HL-60 (cell line): ENCODE measurements at places on chromosomes 5 and 9.

DNA sequence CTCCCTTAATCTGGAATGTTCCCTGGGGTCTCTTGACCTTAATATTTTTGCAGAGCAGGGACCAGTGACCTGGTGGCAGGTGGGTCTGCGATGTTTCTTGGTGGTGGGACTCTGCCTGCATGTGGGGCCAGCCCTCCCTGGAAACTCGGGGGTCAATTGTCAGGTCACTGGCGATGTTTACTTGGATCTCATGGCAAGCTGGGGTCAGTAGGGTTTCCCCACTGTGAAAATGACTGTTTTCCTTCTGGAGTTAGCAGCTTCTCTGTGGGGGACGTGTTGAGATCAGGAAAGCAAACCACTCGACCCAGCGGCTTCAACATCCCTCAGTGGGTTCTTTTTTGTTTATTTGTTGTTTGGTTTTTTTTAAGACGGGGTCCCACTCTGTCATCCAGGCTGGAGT is 73.9 kb downstream of the KCNT1 start:
- no peak for DNase-seq

GRCh38 chr9:121781701-121782464 is 130.4 kb downstream of the DAB2IP start:
- no peak for DNase-seq

DNA sequence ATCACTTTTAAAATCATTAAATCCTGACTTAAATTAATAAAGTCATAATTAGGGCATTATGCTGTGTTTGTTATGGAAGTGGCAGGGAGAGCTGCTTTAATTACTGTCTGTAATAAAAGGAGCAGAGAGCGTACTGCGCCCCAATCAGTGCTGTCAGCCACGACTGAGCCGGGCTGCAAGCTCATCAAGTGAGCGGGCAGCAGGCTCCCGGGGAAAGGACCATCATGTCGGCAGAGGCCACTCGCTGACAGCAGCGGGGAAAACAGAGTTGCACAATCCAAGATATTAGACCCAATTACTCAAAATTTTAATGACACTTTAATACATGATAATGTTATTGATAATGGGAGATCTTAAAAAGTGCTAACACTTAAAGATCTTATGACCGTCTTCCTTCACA is 181.6 kb downstream of the AP3B1 start:
- DNase-seq, result no peak

DNA sequence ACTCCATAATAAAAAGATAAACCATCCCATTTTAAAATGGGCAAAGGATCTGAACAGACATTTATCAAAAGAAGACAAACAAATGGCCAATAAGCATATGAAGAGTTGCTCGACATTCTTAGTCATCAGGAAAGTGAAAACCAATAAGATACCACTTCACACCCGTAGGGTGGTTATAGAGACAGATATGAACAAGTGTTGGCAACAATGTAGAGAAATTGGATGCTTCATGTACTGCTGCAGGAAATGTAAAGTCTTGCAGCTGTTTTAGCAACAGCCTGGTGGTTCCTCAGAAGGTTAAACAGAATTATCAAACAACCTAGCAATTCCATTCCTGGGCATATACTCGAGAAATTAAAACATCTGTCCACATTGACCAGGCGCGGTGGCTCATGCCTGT is 42.5 kb downstream of the GTF3C4 start:
- DNase-seq, result no peak

- no peak for DNase-seq
Observed at GRCh38 chr5:180471866-180472265, 22.3 kb upstream of the CNOT6 start.

DNA sequence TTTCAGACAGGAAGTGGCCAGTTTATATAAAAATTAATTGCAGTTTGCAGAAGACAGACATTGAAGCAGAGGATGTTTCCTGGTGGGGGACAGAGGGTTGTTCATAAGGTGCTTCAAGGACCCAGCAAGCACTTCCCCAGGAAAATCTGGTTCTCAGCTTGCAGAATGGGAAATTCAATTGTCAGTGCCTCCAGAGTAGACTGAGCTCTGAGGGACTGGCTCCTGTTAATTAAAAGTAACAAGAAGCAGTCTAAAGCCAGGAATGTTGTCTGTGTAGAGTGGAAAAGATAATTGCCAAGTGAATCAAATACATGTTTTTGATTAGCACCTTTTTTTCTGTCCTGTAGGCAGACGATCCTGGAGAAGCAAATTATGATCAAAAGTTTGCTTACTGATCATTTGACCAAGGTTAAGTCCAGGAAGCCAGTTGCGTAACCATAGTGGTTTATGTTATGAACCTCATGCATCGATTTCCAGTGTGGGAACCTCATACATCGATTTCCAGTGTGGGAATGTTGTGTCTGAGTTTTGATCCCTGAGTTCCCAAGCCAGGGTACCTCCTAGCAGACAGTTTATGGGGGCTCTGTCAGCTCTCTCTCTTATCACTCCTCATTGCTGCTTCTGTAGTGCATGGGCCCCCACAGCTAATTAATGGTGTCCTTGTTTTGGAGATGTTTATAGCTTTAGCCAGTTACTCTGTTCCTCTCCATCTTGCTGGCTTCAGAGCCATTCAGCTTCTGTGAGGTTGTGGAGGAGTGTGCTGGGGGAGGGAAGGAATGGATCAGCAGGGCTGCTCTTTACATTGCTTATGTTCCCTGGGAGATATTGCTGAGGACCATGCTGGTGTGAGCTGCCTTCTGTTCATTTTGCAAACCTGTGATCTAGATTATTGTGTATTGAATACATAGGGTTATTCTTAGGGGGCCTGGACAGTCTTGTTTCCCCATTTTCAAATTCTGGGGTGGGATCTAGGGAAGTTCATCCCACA is 17.1 kb downstream of the MSANTD3 start:
- no peak for DNase-seq

- DNase-seq, result no peak
Observed at GRCh38 chr9:106478312-106478711, 384.7 kb upstream of the ZNF462 start.
